NCI-H1105 (cell line): ENCODE measurements at places on chromosomes 2 and 18.

- DNase-seq = no peak
Measured at GRCh38 chr2:230657906-230658305, 54.7 kb upstream of the CAB39 start.

DNA sequence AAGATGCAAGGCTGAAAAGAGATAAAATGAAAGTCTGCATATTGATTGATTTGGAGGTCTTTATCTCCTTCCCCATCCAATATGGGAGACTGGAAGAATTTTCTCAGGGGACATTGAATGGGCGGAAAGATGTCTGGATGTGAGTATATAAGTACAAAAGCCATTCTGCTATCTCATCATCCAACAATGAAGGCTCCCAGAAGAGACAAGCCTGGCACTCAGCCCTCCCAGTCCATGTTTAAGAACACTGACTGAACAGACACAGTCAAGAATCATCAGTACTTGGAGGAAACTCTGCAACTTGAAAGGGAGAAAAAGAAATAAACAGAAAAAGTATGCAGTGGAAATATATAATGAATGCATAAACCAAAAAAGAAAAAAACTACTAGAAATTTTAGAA, 80.9 kb downstream of the PTRHD1 start:
- no peak for DNase-seq

GRCh38 chr2:8550937-8551621, 130.8 kb upstream of the ID2 start:
- DNase-seq = no peak

DNA sequence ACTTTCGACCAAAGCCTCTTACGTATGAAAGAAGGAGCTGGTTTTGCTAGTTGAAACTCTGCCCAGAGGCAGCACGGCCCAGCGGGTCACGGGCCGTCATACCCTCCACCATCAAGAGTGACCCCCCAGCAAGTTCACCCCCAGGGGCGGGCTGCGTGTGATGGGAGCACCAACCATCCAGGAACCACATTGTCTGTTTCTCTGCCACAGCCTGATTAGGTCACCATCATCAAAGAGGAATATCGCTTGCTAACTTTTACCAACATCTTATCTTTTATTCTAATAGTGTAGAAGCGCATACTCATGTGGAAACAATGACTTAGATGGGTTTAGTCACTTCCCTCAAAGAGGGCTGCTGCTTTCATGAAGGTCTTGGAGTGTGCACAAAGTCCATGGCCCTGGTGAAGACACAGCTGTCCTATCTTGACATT, 116.6 kb upstream of the SMIM21 start:
- no peak for DNase-seq

DNA sequence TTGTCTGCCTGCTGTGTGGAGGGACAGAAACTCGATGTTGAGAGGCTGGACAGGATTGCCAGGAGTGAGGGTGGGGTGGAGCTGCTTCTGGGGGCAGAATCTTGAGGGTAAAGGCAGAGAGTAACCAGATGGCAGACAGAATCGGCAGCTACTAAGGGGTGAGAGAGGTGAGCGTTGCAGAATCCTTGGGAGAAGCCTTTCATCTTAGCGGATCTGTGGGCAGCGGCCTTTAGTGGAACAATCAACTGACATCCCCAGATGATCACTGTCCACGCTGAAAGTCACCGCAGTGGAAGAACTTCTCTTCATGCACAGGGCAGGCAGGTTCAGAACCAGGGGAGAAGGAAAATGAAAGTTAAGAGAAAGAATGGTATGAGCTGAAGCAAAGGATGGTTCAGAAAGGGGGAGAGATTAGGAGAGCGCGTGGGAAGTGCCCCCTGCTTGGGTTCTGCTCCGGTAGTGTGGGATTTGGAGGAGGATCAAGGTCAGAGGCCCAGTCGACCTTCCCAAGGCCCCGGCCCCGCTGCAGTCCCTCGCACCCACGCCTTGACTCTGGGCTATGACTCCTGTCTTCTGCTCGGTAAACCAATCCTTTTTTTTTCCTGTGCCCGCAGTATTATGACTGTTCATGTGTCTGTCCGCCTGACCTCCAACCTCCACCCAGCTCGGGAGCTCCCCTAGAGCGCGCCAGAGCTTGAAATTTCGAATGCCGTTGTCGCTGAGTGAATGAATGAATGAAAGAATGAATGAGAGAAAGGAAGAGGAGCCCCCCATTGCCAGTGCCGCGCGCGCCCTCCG, 584 bp downstream of the BOLA3 start:
- DNase-seq = no peak

- DNase-seq = no peak
Measured at GRCh38 chr2:80242355-80242910, 62.1 kb downstream of the LRRTM1 start.

- DNase-seq = no peak
Measured at GRCh38 chr2:60376252-60376651, 177.2 kb downstream of the BCL11A start.

DNA sequence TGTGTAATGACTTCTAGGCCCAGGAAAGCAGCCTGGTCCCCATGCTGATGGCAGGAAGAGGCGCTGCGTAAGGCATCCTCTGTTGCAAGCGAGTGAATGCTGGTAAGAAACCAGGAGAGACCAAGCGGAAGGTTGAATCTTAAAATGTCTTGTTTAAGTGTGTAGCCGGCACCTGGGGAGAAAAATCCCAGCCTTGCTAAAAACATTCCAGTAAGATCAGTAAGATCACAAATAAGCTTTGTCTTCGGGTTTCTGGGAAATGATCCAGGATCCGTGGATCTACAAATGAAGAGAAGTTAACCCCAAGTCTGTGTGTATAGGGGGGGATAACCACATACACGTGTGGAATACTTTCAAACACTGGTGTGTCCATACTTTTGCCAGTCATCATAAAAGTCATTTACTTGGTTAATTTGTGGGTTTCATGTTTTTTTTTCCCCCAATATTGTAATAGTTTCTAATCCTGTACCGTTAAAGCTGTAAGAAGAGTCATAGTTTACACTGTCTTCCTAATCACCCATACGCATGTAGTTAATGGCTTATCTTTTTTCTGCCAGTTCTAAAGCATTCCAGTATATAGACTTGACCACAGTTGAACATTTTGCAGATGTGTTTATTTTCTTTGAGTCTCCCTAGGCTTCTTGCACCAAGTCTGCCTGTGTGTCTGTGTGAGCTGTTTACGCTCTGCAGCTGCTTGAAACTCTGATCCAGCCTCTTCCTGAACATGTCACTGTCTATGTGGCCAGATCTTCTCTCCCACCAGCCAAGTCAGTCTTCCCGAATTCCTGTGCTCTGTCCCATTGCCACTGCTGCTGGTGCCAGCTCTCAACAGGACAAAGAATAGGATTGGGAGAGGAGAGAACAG, 135.9 kb upstream of the ARL4C start:
- DNase-seq = no peak

DNA sequence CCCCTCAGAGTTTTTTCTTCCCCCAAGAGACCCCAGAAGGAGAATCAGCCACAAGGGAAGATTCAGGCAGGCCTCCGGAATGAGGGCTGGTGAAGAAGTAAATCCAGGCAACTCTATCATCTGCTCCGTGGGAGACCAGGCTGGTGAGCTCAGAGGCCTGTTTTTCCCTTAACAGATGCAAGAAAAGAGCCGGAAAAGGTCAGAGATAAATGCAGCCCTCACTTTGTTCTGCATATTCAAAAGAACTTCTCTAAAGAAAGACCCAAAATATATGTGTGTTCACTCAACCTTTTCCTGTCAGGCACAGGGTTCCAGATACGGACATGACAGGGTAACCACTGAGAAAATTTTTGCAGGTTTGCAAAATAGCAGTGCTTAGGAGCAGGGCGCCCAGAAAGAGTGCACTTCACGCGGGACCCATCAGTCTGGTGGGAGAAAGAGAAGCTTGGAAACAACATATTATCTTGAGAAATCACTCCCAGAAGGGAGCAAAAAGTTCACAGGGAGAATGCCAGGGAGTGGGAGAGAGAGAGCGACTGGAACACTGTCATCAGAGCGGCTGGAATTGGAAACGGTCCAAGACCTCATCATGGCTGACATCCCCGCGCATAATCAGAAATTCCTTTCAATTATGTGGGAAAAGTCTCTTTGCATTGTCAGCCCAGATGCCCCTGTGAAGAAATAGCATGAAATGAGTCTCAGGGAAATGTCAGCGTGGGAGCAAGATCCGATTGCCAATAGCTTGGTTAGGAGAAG, 244.8 kb upstream of the SLC14A2 start:
- DNase-seq = no peak

DNA sequence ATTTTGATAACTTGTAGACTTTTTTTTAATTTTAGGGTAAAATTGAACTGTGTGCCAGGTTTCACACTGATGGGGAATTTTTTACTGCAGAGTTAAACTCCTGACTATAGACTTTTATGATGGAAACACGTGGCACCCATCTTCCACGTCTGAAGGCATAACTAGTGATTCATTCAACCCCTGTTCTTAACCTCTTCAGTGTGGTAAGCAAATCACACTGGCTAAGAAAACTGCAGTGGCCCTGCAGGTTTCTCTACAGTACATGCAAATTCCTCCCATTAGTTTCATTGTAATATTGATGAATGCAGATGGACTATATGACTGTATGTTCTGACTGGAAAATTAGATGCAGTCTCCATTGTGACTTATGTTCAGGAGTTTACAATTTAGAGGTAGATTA, 47.2 kb downstream of the SMAD4 start:
- no peak for DNase-seq
